Heart right ventricle (tissue), 16 donors: ENCODE measurements at places on chromosomes 11 and 22. TPM values are rescaled to one million over a fixed set of nuclear protein-coding genes. Genes with fewer than 3 reads are reported as not detected.

DNA sequence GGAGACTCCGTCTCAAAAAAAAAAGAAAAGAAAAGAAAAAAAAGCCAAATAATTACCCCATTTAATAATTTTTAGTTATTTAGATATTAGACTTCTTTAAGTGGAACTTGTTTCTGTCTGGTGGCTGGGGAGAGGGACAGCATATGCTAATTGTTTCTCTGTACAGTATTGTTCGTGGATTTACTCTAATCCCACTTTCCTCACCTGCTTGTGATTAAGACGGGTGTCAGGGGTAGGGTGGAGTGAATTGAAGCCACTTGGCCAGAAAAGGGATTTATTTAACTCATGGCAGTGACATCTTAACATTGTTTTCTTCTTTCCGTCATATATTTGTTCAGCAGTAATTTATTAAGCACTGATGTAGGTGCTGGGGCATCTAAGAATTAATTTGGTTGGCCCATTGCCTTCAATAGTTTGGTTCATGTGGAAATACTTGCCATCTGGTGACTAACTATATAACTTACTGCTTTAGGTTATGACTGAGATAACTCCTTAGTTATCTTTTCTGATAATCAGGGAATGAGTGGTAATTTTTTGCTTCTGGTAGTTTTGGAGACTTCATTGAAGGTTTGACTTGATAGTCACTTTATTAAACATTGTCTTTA lies 4.6 kb downstream of the TNRC6B start:
- DNase-seq = no peak

DNA sequence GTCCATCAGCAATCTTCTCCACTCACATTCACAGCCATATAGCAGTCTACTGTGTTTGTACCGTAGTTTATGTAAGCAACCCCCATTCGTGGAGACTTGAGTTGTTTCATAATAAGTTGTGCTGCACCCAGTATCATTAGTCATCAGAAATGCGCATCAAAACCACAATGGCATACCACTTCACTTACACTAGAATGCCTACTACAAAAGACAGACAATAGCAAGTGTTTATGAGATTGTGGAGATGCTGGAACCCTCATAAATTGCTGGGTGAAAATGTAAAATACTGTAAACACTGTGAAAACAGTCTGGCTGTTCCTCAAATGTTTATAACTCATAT lies 133.3 kb downstream of the ATXN10 start:
- DNase-seq = no peak

DNA sequence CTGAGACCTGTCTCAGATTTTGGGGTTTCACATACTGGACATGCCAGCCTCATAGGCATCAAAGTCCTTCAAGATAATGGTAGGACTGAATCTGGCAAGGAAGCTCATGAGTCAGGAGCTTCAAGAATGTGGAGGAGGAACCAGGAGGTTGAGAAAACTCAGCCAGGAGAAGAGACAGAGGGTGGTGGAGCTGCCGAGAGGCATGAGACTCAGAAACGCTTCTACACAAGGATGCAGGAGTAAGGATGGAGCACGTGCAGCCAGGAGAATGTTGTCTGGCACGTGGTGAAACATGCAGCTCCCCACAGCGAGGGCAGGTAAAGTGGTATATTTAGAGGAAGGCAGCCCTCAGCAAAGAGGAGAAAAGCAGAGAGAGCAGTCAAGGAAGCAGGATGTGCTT lies 148.7 kb upstream of the ISX start:
- no peak for DNase-seq

- no peak for DNase-seq
Observed at GRCh38 chr11:57547854-57548377, 10.5 kb downstream of the SMTNL1 start.

DNA sequence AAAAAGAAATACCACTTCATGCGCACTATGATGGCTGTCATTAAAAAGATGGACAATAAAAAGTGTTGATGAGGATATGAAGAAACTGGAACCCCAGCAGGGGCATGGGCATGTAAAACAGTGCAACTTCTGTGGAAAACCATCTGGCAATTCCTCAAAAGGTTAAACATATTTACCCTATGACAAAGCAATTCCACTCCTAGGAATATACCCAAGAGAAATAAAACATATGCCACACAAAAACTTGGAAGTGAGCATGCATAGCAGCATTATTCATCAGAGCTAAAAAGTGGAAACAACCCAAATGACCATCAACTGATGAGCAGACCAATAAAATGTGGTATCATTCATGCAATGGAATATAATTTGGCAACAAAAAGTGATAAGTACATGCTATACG lies 50.1 kb downstream of the LRRC32 start:
- DNase-seq = no peak

GRCh38 chr11:64466115-64466718 lies 107.3 kb downstream of the RPS6KA4 start:
- DNase-seq = no peak

DNA sequence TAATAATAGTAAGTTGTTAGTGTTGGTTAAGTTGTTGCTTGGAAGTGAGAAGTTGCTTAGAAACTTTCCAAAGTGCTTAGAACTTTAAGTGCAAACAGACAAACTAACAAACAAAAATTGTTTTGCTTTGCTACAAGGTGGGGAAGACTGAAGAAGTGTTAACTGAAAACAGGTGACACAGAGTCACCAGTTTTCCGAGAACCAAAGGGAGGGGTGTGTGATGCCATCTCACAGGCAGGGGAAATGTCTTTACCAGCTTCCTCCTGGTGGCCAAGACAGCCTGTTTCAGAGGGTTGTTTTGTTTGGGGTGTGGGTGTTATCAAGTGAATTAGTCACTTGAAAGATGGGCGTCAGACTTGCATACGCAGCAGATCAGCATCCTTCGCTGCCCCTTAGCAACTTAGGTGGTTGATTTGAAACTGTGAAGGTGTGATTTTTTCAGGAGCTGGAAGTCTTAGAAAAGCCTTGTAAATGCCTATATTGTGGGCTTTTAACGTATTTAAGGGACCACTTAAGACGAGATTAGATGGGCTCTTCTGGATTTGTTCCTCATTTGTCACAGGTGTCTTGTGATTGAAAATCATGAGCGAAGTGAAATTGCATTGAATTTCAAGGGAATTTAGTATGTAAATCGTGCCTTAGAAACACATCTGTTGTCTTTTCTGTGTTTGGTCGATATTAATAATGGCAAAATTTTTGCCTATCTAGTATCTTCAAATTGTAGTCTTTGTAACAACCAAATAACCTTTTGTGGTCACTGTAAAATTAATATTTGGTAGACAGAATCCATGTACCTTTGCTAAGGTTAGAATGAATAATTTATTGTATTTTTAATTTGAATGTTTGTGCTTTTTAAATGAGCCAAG lies 2.7 kb downstream of the NEAT1 start:
- no peak for DNase-seq

Gene OR10D3
- total RNA-seq = not detected

Gene UPK2
- not detected for total RNA-seq

Gene CNIH2
- total RNA-seq = not detected
